ENCODE measurements at places on chromosomes 12 and 14. TPM values are rescaled to one million over a fixed set of nuclear protein-coding genes. Genes with fewer than 3 reads are reported as not detected.

GRCh38 chr12:105175397-105175990, 60.5 kb downstream of the APPL2 start:
- H3K36me3 ChIP-seq: peaks cover 4% of the 10 kb centered on the region
- no peaks in the 10 kb centered on the region for H3K4me1 ChIP-seq
- H3K4me3 ChIP-seq: no peak overlapping the region
- no peak for DNase-seq
- H3K27ac ChIP-seq: no peak overlapping the region

DNA sequence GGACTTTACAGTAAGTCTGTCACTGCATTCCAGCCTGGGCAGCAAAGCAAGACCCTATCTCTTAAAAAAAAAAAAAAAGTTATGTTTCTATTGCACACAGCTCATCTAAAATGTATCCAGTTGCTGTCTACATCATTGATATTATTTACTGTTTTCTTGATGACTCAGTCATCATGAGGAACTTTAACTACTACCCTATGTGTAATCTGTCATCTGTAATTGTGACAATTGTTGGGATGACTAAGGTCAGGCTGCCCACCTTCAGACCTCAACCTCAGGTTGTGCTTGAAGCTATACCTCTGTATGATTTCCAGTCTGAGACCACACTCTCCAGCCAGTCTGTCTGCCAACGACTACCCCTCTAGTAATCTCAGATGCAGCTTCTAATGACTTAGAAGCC, 15.3 kb downstream of the PPP1R13B start:
- H3K27ac ChIP-seq: no peak overlapping the region
- no peak for DNase-seq
- no peaks in the 10 kb centered on the region for H3K36me3 ChIP-seq
- no peak overlapping the region for H3K4me3 ChIP-seq
- H3K27me3 ChIP-seq: no peaks in the 10 kb centered on the region
- no peaks in the 10 kb centered on the region for H3K4me1 ChIP-seq

DNA sequence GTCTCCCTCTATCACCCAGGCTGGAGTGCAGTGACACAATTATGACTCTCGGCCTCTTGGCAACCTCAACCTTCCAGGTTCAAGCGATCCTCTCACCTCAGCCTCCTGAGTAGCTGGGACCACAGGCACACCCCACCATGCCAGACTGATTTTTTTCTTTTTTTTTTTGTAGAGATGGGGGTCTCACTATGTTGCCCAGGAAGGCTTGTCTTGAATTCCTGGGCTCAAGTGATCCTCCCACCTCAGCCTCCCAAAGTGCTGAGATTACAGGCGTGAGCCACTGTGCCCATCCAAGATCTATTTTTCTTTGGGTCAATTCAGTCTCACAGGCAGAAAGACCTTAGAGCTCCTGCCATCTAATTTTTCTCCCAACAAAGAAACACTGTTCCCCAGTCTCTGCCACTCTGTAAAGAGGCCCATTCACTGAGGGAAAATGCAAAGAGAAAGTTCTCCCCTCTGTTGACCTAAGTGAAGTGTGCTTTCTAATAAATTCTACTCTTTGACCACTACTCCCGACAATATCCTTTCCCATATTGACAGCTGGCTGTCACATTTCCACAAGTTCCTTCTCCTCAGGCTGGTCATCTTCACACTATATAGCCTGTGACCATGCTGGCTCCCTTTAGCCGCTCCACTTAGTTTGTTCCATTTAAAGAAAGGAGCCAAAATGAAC, 23.3 kb downstream of the TMED8 start:
- H3K27ac ChIP-seq: no peak overlapping the region
- H3K36me3 ChIP-seq: no peaks in the 10 kb centered on the region
- DNase-seq: no peak
- no peaks in the 10 kb centered on the region for H3K4me1 ChIP-seq
- H3K27me3 ChIP-seq: no peaks in the 10 kb centered on the region

DNA sequence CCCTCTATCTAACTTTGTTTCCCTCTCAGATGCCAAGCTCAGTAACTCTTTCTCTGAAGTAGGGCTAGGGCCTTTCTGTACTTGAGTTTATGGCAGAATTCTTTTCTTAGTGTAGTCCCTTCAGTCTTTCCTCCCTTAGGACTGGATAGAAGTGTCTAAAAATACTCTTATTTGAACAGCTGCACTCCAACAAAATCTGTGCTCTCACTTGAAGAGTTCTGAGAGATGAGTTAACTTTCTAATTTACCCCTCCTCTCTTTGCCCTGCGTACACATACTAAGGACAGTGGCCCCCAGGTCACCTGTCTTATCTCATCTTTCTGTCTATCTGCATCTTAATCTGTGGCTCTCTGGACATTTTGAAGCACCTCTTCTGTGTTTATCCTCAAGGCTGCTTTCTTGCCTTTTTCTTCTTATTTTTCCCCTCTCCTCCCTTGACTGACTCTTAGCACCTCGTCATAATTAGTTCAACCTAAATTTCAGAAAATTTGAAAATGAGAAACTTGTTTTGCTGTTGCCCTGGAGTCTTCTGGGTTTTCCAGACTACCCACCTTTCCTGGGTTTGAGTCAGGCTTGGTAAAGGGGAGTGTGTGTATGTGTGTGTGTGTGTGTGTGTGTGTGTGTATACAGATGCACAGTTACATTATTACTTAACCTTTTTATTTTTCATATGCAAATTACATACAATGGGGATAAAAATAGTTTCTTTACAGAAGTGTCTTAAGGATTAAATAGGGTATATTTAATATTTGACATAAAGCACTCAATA, 23.9 kb downstream of the NCKAP1L start:
- no peaks in the 10 kb centered on the region for H3K4me1 ChIP-seq
- no peaks in the 10 kb centered on the region for H3K27me3 ChIP-seq
- H3K4me3 ChIP-seq: no peak overlapping the region
- no peak for DNase-seq

- H3K4me1 ChIP-seq: no peaks in the 10 kb centered on the region
- no peak overlapping the region for H3K4me3 ChIP-seq
- no peak for DNase-seq
- H3K27me3 ChIP-seq: no peaks in the 10 kb centered on the region
Observed at GRCh38 chr14:71521238-71522135, 410.7 kb upstream of the RGS6 start.

GRCh38 chr12:127275416-127275815, 991.6 kb upstream of the TMEM132C start:
- H3K27me3 ChIP-seq: no peaks in the 10 kb centered on the region
- no peaks in the 10 kb centered on the region for H3K36me3 ChIP-seq

- H3K4me1 ChIP-seq: no peaks in the 10 kb centered on the region
- H3K27ac ChIP-seq: no peak overlapping the region
- no peaks in the 10 kb centered on the region for H3K36me3 ChIP-seq
- H3K4me3 ChIP-seq: no peak overlapping the region
Observed at GRCh38 chr12:4908684-4909409, 858 bp upstream of the KCNA1 start.

DNA sequence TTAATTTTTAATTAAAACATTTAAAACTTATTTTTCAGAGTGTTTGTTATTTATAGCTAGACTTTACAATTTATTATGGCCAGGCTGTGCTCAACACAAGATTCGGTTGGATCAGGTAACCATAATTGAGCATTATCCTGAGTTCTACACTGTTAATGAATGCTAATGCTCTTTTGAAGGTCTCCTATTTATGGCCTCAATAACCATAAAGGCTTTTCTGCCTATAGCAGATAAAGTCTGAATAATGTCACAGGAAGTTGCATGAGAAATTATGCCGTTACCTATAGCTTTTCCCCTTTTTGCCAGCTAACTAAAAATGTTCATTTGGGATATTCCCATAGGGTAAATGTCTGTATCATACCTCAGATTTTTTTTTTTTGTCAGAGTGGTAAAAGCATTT, 269.4 kb upstream of the E2F7 start:
- H3K36me3 ChIP-seq: no peaks in the 10 kb centered on the region
- no peak overlapping the region for H3K27ac ChIP-seq
- H3K4me3 ChIP-seq: no peak overlapping the region

- no peaks in the 10 kb centered on the region for H3K27me3 ChIP-seq
- no peak overlapping the region for H3K4me3 ChIP-seq
- H3K4me1 ChIP-seq: no peaks in the 10 kb centered on the region
- no peak for DNase-seq
- no peak overlapping the region for H3K27ac ChIP-seq
Observed at GRCh38 chr12:12216349-12217017, 50.4 kb downstream of the LRP6 start.

- no peak overlapping the region for H3K27ac ChIP-seq
- H3K27me3 ChIP-seq: no peaks in the 10 kb centered on the region
- no peak overlapping the region for H3K4me3 ChIP-seq
- no peak for DNase-seq
- H3K36me3 ChIP-seq: no peaks in the 10 kb centered on the region
Observed at GRCh38 chr12:127231371-127231770, 1035.6 kb upstream of the TMEM132C start.

DNA sequence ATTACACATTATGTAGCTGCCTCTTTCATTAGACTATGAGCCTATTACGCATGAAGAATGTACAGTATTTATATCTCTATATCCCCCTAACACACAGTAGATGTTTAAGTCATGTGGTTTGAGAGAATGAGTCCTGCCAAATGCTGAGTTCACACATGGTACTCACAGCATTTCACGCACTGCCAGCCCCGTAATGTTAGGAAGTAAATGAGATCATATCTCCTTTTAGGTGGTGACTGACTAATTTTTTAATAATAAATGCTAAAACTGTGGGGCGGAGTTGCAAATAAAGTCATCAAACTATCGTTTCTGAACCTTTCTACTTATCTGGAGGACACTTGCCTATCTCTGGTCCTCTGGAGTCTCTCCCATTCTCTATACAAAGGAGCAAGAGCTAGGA, 343.8 kb downstream of the ADAMTS20 start:
- H3K36me3 ChIP-seq: no peaks in the 10 kb centered on the region
- no peaks in the 10 kb centered on the region for H3K4me1 ChIP-seq
- DNase-seq: no peak
- H3K27ac ChIP-seq: no peak overlapping the region

DNA sequence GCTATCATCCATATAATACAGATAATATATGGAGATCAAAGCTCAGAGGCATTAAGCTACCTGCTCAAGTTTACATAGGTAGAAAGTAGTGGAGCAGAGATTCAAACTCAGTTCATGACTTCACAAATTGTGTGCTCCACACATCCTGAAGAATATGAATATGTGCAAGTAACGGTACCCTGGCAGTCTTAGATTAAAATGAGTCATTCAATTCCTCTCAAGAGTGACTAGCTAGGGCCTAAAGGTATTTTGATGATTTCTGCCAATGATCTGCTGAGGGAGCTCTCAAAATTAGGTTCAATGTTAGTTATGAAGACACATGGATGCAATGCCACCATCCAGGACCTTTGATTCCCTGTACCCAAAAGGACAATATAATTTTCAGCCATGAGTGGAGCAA, 58.9 kb downstream of the GRIP1 start:
- no peak overlapping the region for H3K4me3 ChIP-seq
- no peak for DNase-seq
- H3K4me1 ChIP-seq: no peaks in the 10 kb centered on the region

DNA sequence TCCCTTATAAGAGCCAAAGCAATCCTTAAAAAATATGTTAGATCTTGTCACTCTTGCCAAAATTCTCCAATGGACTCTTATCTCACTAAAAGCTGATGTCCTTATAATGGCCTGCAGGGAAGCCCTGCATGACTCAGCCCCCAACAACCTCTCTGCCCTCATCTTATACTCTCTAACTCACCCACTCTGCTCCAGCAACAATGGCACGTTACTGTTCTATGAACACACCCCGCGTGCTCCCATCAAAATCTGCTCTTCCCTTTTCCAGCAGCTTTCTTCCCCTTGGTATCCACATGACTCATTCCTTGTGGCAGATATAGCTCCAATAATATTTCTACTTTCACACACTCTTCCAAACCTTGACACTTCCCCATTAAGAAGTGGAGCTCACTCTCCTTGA, 108.1 kb downstream of the DENND5B start:
- DNase-seq: no peak
- no peaks in the 10 kb centered on the region for H3K36me3 ChIP-seq
- no peak overlapping the region for H3K4me3 ChIP-seq

DNA sequence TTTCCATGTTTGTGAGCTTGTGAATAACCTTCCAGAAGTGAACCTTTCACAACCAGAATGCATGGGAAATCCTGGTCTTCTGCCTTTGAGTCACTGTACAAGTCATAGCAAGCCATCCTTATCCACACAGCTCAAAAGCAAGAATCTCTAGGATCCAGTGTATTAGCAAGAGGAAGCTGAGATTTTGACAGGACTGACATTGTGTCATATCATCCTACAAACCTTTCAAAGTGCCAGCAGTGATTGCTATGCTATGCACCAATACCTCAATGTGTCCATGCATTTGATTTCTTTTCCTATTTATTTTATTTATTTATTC, 13.5 kb upstream of the NRDE2 start:
- H3K27ac ChIP-seq: no peak overlapping the region
- H3K4me1 ChIP-seq: no peaks in the 10 kb centered on the region
- no peak for DNase-seq
- H3K27me3 ChIP-seq: no peaks in the 10 kb centered on the region
- H3K36me3 ChIP-seq: no peaks in the 10 kb centered on the region
- H3K4me3 ChIP-seq: no peak overlapping the region

GRCh38 chr14:100271247-100271939, 32.4 kb downstream of the YY1 start:
- H3K4me3 ChIP-seq: no peak overlapping the region
- H3K27me3 ChIP-seq: no peaks in the 10 kb centered on the region
- no peaks in the 10 kb centered on the region for H3K36me3 ChIP-seq
- no peaks in the 10 kb centered on the region for H3K4me1 ChIP-seq

- H3K27me3 ChIP-seq: no peaks in the 10 kb centered on the region
- H3K4me3 ChIP-seq: no peak overlapping the region
- no peak overlapping the region for H3K27ac ChIP-seq
- peak; percentile 63 for DNase-seq
- no peaks in the 10 kb centered on the region for H3K36me3 ChIP-seq
Observed at GRCh38 chr12:4975574-4975973, 65.9 kb downstream of the KCNA1 start.

DNA sequence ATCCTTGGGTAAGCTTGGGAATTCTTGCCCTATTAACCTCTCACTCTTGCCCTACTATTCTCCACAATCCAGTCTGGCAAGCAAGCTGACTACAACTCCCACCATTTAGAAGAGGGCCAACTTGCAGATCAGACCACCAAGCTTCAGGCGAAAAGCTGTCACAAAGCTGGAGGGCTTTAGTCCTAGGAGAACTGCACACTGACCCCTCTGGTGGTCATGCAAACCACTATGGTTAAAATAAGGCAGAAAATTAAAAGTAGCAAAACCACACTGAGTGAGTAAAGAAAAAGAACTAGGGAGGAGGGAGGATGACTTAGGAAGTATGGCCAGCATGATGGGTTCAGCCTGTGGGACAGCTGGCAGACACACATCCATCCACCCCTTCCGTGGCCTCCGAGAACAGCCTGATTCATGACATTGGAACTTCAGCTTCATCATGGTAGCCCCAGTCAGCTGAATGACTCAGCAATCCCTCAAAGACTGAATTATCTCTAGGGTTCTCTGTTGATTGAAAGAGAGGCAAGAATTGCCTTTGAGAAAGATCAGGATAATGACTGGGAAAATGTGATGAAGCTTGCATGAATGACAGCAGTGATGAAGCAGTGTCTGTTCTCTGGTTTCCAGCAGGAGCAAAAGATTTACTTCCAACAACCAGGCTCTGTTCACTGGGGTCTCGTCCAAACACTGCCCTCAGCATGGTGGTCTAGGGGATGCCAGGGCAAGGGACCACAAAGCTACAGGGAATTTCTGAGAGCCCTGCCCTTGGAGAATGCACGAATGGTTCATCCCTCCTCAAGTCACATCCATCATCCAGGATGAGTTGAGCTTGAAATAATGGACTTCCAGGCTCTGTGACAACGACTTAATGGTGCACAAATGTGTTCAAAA, 24.4 kb downstream of the PITPNM2 start:
- no peak overlapping the region for H3K27ac ChIP-seq
- no peaks in the 10 kb centered on the region for H3K4me1 ChIP-seq
- H3K36me3 ChIP-seq: no peaks in the 10 kb centered on the region

Gene GPR84
- 1.9 TPM for total RNA-seq

Gene AKAP6
- 211 TPM for total RNA-seq

Gene CHST11
- total RNA-seq: 31.0 TPM

Gene SLCO1A2
- not detected for total RNA-seq

Gene OR6C2
- total RNA-seq: not detected

Data from aorta (tissue), 5 donors.